ENCODE measurements at places on chromosomes 16 and 17. TPM values are rescaled to one million over a fixed set of nuclear protein-coding genes. Genes with fewer than 3 reads are reported as not detected.

GRCh38 chr16:19968891-19969683 is 84.4 kb upstream of the GPRC5B start:
- no peaks in the 10 kb centered on the region for H3K36me3 ChIP-seq

- no peaks in the 10 kb centered on the region for H3K36me3 ChIP-seq
- no peak overlapping the region for H3K4me3 ChIP-seq
- no peaks in the 10 kb centered on the region for H3K27me3 ChIP-seq
- no peak for DNase-seq
- H3K27ac ChIP-seq, result no peak overlapping the region
- no peaks in the 10 kb centered on the region for H3K4me1 ChIP-seq
These were observed 5.7 kb upstream of the NGFR start for GRCh38 chr17:49489348-49489747.

DNA sequence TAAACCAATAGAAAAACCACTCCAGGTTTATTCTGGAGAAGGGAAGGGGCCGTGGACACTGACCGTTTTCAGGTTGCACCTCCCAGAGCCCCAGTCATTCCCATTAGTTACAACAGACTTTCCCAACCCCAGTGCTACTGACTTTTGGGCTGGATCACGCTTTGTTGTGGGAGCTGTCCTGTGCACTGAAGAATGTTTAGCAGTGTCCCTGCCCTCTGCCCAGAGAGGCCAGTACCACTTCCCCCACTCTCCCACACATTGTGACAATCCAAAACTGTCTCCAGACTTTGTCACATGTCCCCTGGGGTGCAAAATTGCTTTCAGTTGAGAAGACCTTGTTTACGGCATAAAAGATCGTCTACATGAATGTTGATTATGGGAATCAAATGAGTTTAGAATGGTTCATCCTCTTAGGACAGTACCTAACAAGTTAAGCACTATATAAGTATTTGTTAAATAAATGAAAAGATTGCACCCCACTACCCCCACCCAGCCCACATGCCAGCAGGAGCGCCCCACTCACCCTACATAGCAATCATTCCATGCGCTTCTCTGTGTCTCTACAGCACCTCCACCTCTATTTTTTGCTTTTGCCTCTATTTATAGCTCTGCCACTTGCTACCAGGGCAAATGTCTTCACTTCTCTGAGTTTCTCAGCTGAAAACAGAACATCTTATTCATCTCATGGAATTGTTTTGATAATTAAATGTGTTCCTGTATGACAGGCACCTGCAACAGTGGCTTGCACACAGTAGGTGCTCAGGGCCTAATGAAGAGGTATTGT is 104.9 kb downstream of the AXIN2 start:
- H3K27ac ChIP-seq, result no peak overlapping the region
- no peaks in the 10 kb centered on the region for H3K4me1 ChIP-seq
- H3K36me3 ChIP-seq, result no peaks in the 10 kb centered on the region
- H3K4me3 ChIP-seq, result no peak overlapping the region
- no peak for DNase-seq

GRCh38 chr17:75898065-75898464 is 1.3 kb upstream of the TRIM65 start:
- H3K4me3 ChIP-seq, result no peak overlapping the region
- H3K4me1 ChIP-seq, result peaks cover 18% of the 10 kb centered on the region
- no peaks in the 10 kb centered on the region for H3K27me3 ChIP-seq
- H3K36me3 ChIP-seq, result no peaks in the 10 kb centered on the region
- DNase-seq, result no peak

DNA sequence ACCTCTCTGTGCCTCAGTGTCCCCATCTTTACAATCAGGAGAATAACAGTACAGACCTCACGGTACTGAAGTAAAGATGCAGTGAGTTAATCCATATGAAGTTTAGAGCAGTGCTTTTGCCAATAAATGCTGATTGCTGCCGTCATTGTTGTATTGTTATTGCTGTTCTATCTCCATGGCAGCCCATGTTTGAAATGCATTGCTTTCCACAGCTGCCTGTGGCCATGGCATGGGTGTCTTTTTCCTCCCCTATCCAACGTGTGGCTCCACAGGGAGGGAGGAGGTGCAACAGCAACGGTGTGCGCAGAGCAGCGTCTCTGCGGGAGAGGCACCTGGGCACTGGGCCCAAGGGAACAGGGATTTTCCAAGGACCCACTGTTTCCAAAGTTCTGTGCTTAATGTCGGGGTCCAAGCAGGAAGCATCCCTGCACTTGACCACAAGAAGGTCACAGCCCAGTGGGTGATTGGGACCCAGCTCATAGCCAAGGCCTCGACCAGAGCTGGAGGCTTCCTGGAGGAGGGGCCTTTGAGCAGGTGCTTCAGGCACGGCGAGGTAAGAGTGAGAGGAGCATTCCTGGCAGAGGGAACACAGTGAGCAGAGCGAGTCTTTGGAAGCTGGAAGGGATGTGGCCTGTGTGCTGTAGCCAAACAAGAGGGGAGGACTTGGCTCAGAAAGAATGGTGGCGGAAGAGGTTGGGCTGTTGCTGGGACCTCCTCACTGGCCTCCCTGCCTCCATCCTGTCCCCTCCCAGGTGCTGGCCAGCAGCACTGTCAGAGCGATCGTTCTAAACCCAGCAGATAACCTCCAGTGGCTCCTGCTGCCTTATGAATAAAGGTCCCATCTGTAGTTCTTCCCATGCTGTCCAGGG is 3.9 kb downstream of the RAI1 start:
- peak overlapping the region; percentile 40 for H3K27ac ChIP-seq
- H3K36me3 ChIP-seq, result no peaks in the 10 kb centered on the region
- peaks cover 4% of the 10 kb centered on the region for H3K4me1 ChIP-seq
- no peaks in the 10 kb centered on the region for H3K27me3 ChIP-seq
- no peak overlapping the region for H3K4me3 ChIP-seq

DNA sequence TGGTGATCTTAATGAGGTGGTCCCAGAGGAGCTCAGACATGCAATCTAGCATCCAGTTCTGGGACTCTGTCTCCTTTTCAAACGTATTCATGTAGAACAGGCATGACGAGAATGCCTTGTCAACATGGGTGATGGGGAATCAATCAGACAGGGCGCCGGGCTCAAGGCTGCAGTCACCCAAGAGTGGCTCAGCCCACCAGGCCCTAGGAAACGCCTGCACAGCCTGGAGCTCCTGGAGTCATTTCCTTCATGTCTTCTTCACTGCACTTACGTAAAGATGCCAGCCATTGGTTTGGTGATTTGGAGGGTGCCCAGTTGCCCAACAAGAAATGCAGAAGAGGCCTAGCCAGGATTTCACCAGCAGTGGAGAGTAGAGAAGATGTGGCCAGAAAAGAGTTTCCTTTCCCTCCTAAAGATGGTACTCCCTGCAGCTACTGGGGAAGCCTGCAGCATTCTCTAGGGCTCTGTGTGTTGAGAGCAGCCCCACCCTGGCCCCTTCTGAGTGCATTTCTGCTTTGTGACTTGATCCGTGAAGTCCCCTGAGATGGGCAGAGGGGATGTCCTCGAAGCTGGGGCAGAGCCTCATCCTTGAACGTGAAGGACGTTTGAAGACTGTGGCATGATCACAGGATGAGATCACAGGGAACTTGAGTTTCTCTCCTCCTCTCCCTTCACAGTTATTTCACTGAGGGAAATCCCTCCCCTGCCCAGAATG is 24.0 kb upstream of the STH start:
- H3K27me3 ChIP-seq, result no peaks in the 10 kb centered on the region
- no peak overlapping the region for H3K4me3 ChIP-seq
- no peaks in the 10 kb centered on the region for H3K36me3 ChIP-seq
- no peaks in the 10 kb centered on the region for H3K4me1 ChIP-seq
- H3K27ac ChIP-seq, result no peak overlapping the region

- no peaks in the 10 kb centered on the region for H3K27me3 ChIP-seq
- no peaks in the 10 kb centered on the region for H3K4me1 ChIP-seq
- no peak for DNase-seq
- H3K4me3 ChIP-seq, result no peak overlapping the region
- no peaks in the 10 kb centered on the region for H3K36me3 ChIP-seq
- H3K27ac ChIP-seq, result no peak overlapping the region
These were observed 255.3 kb upstream of the PMFBP1 start for GRCh38 chr16:72427051-72427782.

DNA sequence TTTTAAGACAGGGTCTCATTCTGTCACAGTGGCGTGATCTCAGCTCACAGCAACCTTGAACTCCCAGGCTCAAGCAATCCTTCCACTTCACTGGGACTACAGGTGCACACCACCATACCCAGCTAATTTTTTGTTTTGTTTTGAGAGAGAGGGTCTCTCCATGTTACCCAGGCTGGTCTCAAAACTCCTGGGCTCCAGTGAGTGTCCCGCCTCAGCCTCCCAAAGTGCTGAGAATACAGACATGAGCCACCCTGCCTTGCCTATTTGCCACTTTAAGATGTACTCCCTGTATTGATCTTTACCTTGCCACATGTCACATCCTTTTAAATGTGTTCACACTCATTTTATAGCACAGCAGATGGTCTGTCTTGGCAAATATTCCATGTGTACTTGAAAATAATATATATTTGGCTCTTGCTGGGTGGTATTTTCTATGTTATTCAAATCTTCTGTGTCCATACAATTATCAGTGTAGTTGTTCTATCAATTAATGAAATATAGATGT is 50.5 kb downstream of the VMP1 start:
- H3K36me3 ChIP-seq, result no peaks in the 10 kb centered on the region
- H3K27ac ChIP-seq, result peak overlapping the region; percentile 7
- H3K27me3 ChIP-seq, result no peaks in the 10 kb centered on the region
- no peaks in the 10 kb centered on the region for H3K4me1 ChIP-seq
- H3K4me3 ChIP-seq, result no peak overlapping the region

GRCh38 chr17:80070375-80071115 is 30.8 kb upstream of the GAA start:
- no peaks in the 10 kb centered on the region for H3K4me1 ChIP-seq
- no peak for DNase-seq
- H3K27me3 ChIP-seq, result no peaks in the 10 kb centered on the region
- H3K36me3 ChIP-seq, result no peaks in the 10 kb centered on the region
- H3K27ac ChIP-seq, result peak overlapping the region; percentile 79

DNA sequence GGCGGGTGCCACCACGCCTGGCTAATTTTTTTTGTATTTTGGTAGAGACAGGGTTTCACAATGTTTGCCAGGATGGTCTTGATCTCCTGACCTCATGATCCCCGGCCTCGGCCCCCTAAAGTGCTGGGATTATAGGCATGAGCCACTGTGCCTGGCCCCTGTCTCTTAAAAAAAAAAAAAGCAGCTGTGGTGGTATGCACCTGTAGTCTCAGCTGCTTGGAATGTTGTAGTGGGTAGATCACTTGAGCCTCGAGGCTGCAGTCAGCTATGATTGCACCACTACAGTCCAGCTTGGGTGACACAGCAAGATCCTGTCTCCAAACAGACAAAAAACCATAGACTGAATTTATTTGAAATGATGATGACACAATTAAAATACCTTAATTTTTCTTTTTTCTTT is 24.3 kb downstream of the CDK12 start:
- no peak for DNase-seq
- H3K4me1 ChIP-seq, result no peaks in the 10 kb centered on the region

DNA sequence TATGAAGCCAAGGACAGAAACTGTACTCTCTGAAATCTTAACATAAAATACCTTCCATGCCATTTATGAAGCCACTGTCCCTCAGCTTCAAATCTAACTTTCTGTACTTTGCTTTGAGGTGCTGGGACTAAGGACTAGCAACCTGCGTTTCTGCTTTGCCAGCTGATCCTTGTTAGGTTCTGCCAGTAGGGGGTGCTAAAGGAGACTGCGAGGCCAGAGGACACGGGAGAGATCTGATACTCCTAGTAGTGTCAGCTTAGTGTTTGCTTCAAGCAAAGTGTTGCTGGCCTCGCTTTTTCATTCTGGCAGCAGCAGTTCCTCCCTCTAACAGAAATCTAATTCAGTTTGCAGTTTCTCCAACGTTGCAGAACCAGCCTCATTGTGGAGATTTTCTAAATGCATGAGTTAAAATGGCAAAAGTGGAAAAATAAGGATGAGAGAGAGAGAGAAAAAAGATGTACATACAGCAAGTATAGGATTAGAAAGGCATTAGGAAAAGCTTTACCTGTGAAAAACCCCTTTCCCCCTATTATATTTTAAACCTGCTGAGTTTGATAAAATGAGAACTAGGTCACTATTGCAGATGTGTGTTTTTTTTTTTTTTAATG is 297.5 kb downstream of the CA10 start:
- DNase-seq, result peak; percentile 46
- H3K4me1 ChIP-seq, result no peaks in the 10 kb centered on the region
- no peaks in the 10 kb centered on the region for H3K36me3 ChIP-seq
- no peaks in the 10 kb centered on the region for H3K27me3 ChIP-seq

GRCh38 chr16:22631264-22631663 is 120.6 kb downstream of the NPIPB5 start:
- H3K27ac ChIP-seq, result no peak overlapping the region
- H3K4me3 ChIP-seq, result no peak overlapping the region
- H3K36me3 ChIP-seq, result no peaks in the 10 kb centered on the region
- DNase-seq, result no peak
- H3K27me3 ChIP-seq, result no peaks in the 10 kb centered on the region
- H3K4me1 ChIP-seq, result no peaks in the 10 kb centered on the region

DNA sequence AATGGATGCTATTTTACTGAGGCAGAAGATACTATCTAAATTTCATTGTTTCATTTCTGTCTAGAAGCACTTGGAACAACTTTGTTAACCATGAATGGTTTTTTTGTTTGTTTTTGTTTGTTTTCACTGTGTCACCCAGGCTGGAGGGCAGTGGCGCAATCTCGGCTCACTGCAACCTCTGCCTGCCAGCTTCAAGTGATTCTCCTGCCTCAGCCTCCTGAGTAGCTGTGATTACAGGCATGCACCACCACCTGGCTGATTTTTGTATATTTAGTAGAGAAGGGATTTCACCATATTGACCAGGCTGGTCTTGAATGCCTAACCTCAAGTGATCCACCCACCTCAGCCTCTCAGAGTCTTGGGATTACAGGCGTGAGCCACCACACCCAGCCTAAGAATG is 40.5 kb downstream of the ABHD15 start:
- H3K27ac ChIP-seq, result no peak overlapping the region
- H3K27me3 ChIP-seq, result no peaks in the 10 kb centered on the region
- no peak overlapping the region for H3K4me3 ChIP-seq
- no peaks in the 10 kb centered on the region for H3K4me1 ChIP-seq
- no peaks in the 10 kb centered on the region for H3K36me3 ChIP-seq

- no peaks in the 10 kb centered on the region for H3K4me1 ChIP-seq
- no peaks in the 10 kb centered on the region for H3K27me3 ChIP-seq
- no peak for DNase-seq
- H3K4me3 ChIP-seq, result no peak overlapping the region
- no peak overlapping the region for H3K27ac ChIP-seq
These were observed 13.2 kb upstream of the NAGPA start for GRCh38 chr16:5046914-5047313.

- H3K36me3 ChIP-seq, result no peaks in the 10 kb centered on the region
- H3K27me3 ChIP-seq, result no peaks in the 10 kb centered on the region
- H3K4me3 ChIP-seq, result no peak overlapping the region
- no peaks in the 10 kb centered on the region for H3K4me1 ChIP-seq
- no peak for DNase-seq
These were observed 6.7 kb downstream of the NTHL1 start for GRCh38 chr16:2040787-2041522.

- no peaks in the 10 kb centered on the region for H3K36me3 ChIP-seq
- no peaks in the 10 kb centered on the region for H3K27me3 ChIP-seq
- H3K4me3 ChIP-seq, result no peak overlapping the region
These were observed 56.8 kb downstream of the ZZEF1 start for GRCh38 chr17:4086041-4086483.

- DNase-seq, result no peak
- no peaks in the 10 kb centered on the region for H3K27me3 ChIP-seq
- no peaks in the 10 kb centered on the region for H3K36me3 ChIP-seq
- H3K4me3 ChIP-seq, result no peak overlapping the region
- no peak overlapping the region for H3K27ac ChIP-seq
- no peaks in the 10 kb centered on the region for H3K4me1 ChIP-seq
These were observed 241.4 kb upstream of the DYNLRB2 start for GRCh38 chr16:80299416-80299815.

Gene EFCAB13
- 7.2 TPM for total RNA-seq

Gene CCL3
- total RNA-seq, result 5.8 TPM

Gene CDH15
- not detected for total RNA-seq

Gene PRR35
- total RNA-seq, result not detected

Gene SLC35G6
- not detected for total RNA-seq

Gene TMEM238L
- 28.5 TPM for total RNA-seq
